ENCODE measurements at places on chromosomes 4 and X. TPM values are rescaled to one million over a fixed set of nuclear protein-coding genes. Genes with fewer than 3 reads are reported as not detected.
A peak's percentile ranks its signal among the peaks of the same experiment; 100 is the strongest.

Gene AKAP14
- 1.4 TPM for total RNA-seq

Gene VCX
- not detected for total RNA-seq

DNA sequence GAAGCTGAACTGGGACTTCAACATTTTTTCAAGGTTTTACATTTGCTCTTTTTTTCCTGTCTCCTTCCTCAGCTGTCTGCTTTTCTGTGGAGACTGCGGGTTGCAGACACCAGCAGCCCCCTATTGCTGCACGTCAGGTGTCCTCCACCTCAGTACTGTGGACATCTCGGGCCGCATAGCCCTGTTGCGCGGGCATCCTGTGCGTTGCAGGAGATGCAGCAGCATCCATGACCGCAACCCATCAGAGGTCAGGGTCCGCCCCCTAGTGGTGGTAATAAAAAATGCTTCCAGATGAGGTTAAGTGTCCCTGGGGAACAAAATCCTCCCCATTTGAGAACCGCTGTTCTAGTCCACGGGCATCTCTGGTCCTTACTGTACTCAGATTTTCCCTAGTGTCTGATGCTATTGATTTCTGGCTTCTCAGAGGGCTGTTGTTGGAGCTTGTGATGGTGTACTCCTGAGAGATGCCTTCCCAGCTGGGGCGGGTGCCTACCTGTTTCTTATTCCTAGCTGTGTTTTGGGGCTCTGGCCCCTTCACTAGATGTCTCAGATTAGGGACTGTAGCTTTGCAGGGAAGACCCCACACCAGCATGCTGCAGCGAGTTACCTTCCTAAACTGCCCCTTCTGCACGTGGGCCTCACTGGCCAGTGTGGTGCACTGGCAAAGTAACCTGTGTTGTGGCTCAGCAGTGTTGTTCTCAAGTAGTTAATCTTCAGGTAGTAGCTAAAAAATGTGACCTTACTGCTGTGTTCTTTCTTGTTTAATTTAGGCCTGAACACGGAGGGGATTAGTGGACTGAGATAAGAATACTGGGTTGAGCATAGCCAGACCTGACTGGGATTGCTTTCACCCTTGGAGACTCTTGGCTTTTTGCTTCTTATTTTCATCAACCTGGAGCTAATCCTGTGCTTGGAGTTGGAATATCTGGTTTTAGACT lies 28.2 kb downstream of the NSD2 start:
- peak; percentile 27 for DNase-seq

DNA sequence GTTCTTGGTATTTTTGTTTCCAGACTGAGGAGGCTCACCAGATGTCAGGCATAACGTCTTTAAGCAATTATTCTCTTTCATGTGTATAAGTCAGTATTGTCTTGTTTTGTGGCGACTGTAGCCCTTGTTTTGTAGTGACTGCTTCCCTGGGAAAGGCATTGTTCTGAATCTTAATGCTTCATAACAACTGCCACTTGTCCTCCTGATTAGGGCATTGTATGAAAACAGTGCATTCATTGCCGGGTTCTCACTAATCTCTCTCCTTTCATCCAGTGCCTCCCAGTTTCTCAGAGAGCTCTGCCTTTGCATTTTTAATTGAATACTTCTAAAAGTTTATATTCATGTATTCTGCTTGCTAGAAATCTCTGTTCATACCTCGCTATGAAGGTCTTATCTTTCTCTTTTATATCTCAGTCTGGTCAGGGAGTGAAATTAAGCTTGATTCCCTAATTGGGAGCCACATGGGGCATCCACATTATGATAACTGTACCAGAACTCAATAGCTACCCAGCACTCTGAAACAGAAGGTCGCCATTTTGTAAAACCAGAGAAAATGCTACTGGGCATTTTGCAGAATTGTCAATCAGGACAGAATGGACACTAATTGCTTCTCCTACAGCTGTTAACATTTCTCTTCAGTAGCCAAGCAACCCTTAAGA lies 149.8 kb downstream of the GBA3 start:
- DNase-seq: no peak

DNA sequence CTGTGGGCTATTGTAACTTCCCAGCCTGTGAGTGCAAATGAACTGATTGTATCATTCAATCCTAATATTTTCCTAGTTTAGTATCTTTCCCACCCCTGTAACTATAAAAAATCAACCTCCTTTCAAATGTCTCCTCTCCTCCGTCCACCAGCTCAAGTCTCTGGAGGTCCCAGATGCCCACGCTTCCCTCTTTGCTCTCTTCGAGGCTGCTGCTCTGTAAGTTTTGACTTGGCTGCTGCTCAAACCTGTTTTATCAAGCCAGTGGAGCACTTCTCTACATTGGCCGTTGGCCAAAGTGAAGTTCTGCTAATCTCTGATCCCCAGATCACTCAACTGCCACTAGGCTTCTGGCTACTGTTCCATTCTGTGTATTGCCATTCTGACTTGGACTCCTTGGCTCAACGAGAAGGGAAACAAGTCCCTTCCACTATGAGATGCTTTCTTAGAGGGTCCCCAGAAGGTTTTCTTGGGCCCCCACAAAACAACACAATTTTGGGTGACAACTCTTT lies 60.7 kb upstream of the RAPGEF2 start:
- DNase-seq: no peak

- DNase-seq: no peak
These were observed 554 bp downstream of the KLHL15 start for GRCh38 chrX:24026432-24026831.

All from occipital lobe (tissue), 3 donors.